Activated B cell treated with CpG ODN at 0.5 μM for 24 hours (primary cell): ENCODE measurements at places on chromosomes 2 and 18.

DNA sequence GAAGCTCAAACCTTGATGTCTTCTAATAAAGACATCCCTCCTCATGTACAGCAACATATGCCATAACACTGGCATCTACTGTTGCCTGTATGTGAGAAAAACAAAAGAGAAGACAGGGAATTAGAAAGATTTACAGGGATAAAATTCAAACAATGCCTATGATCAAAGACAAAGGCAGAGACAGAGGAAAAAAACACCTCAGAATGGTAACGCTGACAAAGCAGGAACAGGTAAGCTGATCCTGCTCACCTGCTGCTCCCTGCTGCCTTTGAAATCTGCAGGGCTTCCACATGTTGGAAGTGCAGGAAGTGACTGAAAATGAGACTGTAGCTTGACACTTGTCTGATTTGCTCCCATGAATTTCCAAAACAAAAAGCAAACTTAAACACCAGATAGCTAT is 90.2 kb upstream of the DNAJC10 start:
- DNase-seq: no peak

GRCh38 chr2:186918495-186918894 is 69.5 kb upstream of the ZSWIM2 start:
- no peak for DNase-seq

GRCh38 chr18:49970319-49970718 is 157.0 kb upstream of the ACAA2 start:
- DNase-seq: no peak

- no peak for DNase-seq
These were observed 4.7 kb upstream of the CXCR4 start for GRCh38 chr2:136122661-136123060.

DNA sequence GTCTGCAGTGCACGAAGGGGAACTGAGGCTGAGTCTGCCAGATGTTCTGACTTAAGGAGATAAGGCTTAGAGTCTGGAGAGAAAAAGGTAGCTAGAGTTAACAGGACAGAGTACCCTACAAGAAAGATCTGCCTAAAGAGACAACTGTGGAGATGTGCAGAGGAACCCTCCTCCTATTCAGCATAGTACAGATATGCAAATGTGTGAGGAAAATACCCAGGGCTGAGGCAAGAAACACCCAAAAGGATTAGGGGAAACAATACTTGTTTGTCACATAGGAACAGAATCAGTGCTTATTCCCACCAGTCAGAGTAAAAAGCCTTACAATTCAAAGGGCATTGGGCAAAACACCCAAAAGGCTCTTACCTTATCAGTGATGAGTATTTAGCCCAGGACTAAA is 67.8 kb downstream of the SS18 start:
- DNase-seq: no peak

GRCh38 chr18:10985689-10986088 is 163.7 kb downstream of the PIEZO2 start:
- DNase-seq: no peak

GRCh38 chr2:144559681-144560080 is 39.8 kb upstream of the ZEB2 start:
- DNase-seq: no peak

- DNase-seq: no peak
These were observed 13.2 kb downstream of the ITM2C start for GRCh38 chr2:230877759-230878598.

GRCh38 chr2:134590679-134591078 is 128.1 kb downstream of the TMEM163 start:
- no peak for DNase-seq

DNA sequence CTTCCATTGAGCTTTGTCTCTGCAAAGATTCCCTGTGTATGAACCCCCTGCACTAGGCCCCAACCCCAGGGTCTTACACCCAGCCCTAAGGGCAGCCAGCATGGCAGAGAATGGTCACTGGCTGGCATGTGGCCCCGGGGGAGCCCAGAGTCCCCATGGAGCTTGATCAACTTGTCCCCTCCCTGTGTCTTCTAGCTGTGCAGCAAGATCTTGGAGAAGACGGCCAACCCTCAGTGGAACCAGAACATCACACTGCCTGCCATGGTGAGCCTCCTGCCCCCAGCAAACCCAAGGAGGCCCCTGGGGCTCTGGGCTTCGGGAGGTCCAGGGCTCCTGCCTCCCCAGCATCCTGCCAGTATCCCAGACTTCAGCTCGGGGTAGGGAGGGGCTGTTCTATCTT is 81.5 kb downstream of the DYSF start:
- DNase-seq: no peak

- DNase-seq: no peak
These were observed 1.5 kb downstream of the SPOPL start for GRCh38 chr2:138503087-138503442.

DNA sequence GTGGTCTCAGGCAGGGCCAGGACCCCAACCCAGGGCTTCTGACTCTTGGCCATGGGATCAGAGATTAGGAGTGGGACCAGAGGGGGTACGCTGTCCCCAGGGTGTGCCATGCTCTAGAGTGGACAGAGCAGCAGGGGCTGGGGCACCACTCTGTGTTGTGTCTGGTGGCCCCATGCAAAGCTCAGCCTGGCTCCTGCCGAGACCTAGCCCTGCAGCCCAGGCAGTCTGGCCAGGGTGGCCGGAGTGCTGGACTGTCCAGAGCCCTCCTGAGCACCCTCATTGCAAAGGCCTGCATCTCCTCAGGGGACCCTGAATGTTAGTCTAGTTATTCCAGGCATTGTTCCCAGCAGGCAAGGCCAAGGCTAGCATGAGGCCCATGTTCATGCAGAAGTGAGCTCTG is 162.3 kb downstream of the TNS1 start:
- DNase-seq: no peak

DNA sequence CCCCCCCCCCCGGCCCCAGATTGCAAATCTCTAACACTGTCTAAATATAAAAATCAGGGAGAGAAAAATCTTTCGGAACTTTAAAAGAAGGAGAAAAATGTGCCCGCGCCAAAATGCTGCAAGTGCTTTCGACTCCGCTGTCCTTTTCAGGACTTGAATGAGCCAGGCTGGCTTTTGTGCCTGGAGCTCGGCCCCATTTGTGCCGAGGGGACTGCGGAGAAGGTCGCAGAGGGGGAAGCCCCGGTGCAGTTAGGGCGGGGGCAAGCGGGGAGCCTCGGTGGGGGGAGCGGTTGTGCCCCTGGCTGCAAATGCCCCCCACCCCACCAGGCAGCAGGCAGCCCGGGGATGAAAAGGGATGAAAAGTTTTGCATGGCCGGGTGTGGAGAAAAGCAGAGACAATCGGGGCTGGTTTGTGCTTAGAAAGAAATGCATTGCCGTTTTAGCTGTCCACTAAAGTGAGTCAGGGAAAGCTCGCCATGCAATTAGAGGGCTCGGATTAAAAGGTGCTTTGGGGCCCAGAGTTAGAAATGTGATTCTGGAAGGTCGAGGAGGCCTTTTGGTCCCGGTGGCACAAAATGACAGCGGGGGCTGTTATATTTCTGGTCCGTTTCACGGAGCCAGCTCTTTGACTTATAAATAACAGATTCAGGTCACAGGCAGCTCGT is 1.6 kb downstream of the INHBB start:
- no peak for DNase-seq
